Effector memory CD4-positive, alpha-beta T cell (primary cell): ENCODE measurements at places on chromosomes 4 and X.

DNA sequence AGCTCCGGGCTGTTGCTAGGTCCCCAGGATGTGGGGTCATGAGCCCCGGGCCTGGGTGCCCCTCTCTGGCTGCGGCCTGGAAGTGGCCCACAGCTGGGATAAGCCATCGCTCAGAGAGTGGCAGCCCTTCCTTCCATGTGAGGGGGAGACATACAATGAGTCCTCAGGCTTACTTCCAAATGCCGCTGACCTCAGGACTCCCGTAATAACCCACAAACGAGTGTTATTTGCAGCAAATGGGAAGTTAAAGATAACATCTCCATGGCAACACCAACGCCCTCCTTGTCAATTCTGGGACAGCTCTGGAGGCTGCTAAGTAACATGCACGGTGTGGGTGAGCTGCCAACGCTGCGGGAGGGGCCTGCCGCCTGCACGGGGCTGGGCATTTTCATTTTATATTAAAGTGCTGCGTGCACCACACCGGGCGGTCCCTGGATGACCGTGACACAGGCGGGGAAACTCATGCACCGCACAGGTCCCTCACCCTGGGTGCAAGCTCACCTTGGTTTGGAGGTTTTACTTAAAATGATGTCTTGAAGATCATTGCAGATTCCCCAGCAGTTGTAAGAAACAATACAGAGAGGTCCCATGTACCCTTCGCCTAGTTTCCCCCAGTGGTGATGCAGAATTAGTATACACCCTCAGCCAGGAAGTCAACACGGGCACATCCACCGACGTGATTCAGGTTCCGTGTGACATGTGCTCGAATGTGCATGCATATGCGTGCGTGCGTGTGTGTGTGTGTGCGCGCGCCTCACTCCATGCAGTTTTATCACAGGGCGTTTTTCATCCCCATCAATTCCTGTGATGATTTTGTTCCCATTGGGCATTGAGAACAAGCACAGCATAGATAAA, 79.4 kb downstream of the ABLIM2 start:
- DNase-seq = no peak

- DNase-seq = no peak
These were observed 40.0 kb upstream of the SHISA3 start for GRCh38 chr4:42357325-42357724.

DNA sequence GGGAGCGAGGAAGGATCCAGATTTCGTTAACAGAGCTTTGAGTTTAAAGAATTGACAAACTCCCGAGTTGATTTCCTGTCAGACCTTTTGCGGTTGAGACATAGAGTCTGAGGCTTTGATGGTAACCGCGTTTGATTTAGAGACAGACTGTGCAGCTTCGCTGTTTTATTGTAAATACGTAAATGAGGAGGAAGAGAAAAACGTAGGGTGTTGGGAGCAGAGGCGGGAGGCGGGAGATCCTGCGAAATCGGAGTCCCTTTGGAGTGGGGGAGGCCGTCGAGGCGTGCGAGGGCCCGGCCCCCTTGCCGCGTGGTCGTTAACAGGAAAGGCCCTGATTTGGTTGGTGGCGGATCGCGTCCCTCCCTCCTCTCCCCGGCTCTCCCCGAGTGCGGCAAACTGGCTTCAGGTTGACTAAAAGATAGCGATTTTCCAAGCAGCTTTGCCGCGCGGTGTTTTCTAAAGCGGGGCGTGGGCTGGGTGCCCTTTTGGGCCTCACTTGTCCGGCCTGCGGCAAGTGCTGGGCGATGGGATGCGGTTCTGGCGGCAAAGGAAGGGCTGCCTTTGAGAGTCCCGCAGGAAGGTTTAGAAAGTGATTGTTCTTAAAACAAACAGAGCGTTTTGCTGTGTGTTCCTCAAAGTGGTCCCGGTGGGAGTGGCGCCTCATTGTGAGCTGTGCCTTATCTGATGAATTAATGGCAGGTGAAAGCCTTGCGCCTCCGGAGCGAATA, 857 bp downstream of the SCML1 start:
- peak; percentile 4 for DNase-seq

GRCh38 chr4:88696630-88697029, 999 bp downstream of the NAP1L5 start:
- no peak for DNase-seq

DNA sequence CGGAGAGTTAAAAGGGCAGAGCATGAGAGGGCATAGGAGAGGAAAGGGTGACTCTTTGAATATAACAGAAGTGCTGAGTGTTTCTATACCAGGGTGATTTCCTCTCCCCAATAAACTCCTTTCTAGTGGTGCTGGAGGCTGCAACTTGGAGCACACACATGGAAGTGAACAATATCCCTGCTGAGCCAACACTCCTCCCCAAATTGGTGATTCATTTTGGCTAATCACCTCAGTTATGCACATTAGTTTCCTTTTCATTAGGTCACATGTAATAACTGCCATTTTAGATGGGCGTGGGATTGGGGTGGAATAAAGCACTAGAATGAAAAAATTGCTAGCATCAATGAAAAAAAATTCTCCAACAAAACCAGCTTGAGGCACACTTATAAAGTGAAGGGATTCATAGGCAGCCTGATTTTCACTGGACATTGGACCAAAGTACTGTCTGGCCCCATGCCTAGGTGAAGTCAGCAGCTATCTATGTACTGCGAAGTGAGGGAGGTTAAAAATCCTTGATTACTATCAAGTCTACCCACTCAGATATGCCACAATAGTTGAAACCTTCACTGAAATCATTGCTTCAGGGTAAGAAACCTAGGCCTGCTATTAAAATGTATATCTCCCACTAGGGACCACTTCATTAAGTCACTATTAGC, 174.0 kb downstream of the GLUD2 start:
- no peak for DNase-seq

- no peak for DNase-seq
These were observed 82.0 kb downstream of the TMEM156 start for GRCh38 chr4:38950159-38950558.

- no peak for DNase-seq
These were observed 9.0 kb upstream of the RPL34 start for GRCh38 chr4:108611365-108611764.

DNA sequence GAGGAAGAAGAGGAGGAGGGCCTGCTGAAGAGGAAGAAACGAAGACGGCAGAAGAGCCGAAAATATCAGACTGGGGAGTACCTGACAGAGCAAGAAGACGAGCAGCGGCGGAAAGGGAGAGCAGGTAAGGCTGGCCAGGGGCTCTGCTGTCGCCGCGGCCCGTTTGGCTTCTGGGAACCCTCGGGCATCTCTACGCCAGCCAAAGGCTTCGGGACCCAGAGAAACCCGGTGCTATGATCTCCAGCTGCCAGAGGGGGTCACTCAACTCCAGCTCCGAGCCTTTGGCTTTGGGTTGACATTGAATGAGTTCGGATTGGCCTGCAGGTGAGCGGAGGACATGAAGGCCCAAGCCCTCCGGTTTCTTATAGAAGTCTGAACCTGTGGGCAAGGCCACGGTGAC, 42.8 kb downstream of the BCORL1 start:
- no peak for DNase-seq

DNA sequence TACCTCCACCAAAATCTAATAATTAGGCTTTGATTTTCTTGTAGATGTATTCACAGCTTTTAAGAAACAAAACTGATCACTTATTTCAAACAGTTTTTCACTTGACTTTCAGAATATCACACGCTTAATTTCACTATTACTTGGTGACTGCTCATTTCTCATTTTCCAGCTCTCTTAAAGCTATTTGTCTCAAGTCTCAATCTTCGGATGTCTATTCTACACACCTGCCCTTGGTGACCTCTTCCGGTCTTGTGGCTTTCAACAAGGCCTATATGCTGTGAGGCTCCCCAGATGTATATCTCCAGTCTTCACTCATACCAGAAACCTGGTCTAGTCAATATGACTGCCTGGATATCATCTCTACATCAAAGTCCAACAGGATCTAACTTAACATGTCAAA, 34.9 kb upstream of the ANXA10 start:
- DNase-seq = no peak

GRCh38 chrX:41759817-41760216, 35.8 kb downstream of the GPR82 start:
- DNase-seq = no peak

DNA sequence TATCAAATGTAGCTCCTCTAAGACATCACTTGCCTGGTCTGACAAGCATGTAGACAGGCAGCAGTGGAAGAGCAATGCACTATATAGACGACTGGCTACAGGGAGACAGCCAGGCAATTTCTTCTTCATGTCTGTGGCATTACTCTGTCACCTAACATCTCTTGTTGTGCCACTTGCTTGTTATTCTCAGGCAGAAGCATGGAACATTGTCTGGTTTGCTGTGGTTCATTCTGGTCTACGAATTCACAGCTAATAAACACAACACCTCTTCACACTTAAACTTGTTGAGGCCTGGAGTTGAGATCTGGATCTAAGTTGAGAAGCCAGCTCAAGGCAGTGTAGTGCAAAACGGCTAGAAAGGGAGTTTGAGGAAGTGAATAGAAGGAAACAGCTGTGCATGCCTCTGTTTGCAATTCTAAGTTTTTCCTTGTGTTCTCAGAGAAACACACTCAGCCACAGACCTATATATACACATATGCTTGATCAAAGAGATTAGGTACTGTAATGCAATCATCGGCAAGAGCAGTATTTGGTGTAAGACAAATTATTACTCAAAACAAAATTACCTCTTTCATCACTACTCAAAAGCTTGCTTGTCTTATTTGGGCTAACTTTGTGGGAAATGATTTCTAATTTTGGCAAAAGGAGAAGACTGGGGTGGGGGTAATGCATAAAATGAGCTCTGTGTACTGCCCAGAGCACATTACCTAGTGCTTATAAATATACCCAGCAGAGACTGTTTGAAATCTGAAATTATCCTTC, 243.8 kb downstream of the PPP3CA start:
- no peak for DNase-seq
